ENCODE measurements at places on chromosomes 3 and 15.
A peak's percentile ranks its signal among the peaks of the same experiment; 100 is the strongest.

DNA sequence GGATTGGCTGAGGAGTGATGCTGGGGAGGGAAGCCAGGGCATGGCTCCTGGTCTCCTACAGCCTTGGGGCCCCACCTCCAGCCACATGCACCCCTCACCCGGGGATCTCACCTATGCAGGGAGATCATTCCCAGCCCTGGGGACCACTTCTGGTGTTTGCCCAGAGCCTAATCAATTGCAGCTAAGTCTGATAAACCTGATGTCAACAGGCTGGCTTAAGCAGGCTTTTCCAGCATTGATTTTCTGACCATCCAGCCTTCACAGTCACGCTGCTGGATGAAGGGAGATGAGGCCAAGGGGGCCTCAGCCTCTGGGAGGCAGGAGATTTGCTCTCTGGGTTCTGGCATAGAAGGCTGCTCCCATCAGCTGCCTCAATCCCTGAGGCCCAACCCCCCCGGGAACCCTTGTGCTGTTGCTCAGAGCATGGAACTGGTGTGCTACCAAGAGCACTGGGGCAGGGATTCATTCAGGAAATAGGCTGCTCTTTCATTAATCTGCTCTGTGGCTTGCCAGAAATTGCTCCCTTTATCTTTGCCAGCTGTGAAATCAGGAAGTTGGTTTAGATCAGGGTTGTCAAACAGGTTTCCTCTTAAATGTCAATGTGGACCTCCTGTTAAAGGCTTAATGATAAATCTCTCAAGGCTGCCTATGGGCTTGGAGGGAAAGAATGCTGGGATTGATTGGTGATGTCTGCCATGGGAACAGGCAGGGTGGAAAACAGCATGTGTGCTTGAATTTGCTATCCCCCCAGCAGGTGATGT, 19.0 kb downstream of the FAM3D start:
- no peak for DNase-seq

DNA sequence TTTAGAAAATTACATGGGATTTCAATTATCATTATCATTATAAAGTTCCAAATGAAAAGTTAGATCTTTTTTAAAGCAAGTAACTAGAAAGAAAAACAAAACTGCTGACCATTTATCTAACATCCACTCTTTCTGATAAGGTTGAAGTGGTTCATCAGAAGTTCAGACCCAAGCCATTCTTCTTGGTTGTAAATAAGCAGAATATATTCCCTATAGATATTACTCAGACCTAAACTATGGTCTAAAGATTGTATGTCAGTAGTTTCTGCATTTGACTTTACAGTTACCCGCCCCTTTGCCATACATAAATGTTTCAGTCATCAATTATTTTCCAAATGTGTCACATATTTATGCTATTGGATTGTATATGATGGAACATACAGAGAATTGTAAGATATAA, 136.7 kb downstream of the PLOD2 start:
- no peak for DNase-seq

DNA sequence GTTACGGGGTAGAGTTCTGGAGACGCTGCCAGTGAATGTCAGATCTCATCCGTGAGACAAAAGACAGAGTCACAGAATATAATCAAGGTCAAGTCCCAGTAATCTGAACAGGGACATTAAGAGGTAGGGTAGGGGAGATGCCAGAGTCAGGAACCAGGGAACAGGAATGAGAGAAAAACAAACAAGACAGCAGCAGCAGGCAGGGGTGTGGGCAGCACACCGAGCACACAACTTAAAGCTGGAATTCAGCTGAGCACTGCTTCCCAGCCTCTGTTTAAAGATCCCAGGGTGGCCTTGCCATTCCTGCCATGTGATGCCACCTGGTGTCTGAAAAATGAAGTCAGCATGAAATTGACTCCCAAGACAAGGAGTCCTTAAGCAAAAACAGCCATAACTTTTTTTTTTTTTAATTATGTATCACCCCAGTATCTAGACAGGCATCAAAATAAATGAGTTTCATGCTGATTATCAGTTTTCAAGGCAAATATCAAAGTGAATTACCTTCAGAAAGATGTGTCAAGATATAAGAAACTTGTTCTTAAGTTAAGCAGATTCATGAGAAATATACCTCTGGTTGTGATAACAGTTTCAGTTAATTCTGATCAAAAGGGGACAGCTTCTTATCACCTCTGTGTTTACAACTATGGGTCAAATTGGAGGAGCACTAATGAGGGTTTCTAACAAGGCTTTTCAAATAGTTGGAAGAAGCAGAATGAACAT, 203.7 kb downstream of the SLC9A9 start:
- DNase-seq, result peak; percentile 80

- no peak for DNase-seq
Observed at GRCh38 chr3:136840252-136840651, 21.3 kb downstream of the SLC35G2 start.

- no peak for DNase-seq
Observed at GRCh38 chr15:95559875-95560394, 770.6 kb upstream of the NR2F2 start.

GRCh38 chr3:151925419-151925818, 52.0 kb downstream of the SUCNR1 start:
- no peak for DNase-seq

DNA sequence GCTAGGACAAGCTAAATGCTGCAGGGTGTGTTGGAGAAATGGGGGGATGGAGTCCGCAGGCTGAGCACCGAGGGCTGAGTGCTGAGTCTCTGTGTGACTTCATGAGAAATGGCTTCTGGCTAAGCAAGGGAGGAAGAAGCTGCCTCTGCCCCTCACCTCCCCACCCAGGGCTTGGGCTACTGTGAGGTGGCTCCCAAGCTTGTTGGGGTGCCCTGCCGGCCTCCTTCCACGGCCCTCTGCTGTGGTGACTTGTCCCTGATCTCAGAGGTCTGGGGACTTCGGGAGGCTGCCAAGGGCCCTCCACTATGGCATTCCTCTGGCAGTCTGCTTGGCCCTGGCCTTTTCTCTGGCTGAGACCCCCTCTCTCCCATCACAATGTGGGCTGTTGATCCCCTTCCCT, 30.1 kb upstream of the RAD18 start:
- DNase-seq, result no peak

- DNase-seq, result no peak
Observed at GRCh38 chr3:150956376-150956775, 16.2 kb downstream of the CLRN1 start.

DNA sequence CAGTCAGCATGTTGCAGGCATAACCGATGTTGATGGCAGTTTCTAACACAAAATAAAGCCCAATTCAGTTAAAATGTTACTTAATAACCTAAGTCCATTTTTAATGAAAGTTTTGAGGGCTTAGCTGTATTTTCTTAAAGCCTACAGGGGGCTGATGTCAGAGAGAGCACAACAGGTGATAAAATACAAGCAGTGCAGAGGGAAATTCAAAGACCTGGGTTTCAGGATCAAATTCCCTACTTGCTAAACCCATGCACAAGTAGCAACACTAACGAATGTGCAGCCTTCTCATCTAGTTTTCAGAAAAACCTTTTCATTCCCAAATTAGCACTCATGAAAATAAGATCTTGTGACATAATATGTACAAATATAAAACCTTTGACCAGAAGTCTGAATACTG, 202.0 kb downstream of the ATP8B4 start:
- no peak for DNase-seq

- peak; percentile 41 for DNase-seq
Observed at GRCh38 chr3:159263750-159264553, 462.1 kb downstream of the MFSD1 start.

GRCh38 chr3:98185180-98185579, 18.7 kb downstream of the OR5H15 start:
- DNase-seq, result peak; percentile 15

DNA sequence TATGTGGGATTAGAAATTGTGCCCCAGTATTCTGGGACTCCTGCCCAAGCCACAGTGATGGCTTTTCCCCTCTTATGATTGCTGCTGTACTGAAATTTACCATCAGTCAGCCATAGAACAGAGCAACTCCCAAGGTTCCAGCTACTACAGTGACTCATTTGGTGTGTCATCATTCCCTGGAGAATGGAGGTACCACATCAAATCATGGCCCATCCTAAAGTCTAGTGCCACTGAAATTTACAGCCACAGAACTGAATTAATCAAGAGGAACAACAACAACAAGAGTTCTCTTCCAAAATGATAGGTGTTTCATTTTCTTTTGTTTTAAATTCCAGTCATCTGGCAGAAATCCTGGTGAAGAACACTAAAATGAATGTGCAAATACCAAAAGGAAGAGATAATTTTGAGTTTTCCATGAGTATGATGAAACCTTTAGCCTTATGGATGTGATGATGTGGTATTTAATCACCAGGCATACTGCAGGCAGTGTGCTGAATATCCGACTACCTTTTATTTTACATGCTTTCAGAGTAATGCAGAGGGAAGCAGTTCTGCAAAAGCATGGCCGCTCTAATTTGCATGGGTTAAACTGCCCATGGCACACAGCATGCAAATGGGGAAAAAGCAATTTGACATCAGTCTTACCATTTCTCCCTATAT, 75.6 kb upstream of the SLC2A2 start:
- DNase-seq, result no peak

GRCh38 chr15:95541301-95541700, 789.2 kb upstream of the NR2F2 start:
- DNase-seq, result no peak

- DNase-seq, result no peak
Observed at GRCh38 chr3:110579840-110580550, 491.6 kb upstream of the NECTIN3 start.
